ENCODE measurements at places on chromosomes 12 and 14.
A peak's percentile ranks its signal among the peaks of the same experiment; 100 is the strongest.

GRCh38 chr12:68866950-68867349, 59.0 kb downstream of the MDM2 start:
- DNase-seq, result no peak

DNA sequence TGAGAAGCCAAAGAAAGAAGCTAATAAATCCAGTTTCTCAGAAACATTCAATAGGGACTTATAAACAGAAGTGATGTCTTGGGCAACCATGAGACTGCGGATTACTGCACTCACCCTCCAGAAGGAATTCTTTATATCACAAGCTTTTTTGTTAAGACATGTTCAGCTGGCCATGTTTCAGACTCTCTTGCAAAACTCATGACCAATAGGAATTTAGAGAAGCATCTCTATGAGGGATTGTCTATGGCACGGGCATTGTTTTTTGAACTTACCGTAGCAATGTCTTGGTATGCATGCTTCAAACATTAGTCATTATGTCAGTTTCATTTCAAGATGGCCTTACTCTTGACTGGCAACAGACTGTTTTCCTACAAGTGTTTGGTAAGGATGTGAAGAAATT, 15.5 kb upstream of the ZNF268 start:
- no peak for DNase-seq

DNA sequence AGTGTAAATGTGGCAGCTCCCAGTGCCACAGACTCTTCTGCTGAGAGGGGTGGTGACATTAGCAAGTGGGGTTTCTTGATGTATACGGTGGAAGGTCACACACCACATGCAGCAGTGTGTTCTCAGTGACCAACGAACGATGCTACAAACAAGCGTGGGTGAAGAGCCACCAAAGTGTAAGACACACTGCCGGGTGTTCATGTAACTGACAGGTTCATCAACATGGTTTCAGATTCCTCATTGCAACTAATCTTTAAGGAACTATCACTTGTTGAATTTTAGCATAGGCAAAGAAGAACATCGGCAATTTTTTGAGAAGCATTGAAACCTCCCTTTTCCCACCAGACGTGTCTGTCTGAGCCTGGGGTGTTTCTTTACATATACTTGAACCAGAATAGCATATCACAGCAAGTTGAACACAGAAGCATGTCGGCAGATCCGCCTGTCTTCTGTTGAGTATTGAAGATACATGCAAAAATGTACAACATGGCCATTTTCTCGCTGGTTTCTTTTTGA, 58.8 kb downstream of the PPP2R5C start:
- no peak for DNase-seq

DNA sequence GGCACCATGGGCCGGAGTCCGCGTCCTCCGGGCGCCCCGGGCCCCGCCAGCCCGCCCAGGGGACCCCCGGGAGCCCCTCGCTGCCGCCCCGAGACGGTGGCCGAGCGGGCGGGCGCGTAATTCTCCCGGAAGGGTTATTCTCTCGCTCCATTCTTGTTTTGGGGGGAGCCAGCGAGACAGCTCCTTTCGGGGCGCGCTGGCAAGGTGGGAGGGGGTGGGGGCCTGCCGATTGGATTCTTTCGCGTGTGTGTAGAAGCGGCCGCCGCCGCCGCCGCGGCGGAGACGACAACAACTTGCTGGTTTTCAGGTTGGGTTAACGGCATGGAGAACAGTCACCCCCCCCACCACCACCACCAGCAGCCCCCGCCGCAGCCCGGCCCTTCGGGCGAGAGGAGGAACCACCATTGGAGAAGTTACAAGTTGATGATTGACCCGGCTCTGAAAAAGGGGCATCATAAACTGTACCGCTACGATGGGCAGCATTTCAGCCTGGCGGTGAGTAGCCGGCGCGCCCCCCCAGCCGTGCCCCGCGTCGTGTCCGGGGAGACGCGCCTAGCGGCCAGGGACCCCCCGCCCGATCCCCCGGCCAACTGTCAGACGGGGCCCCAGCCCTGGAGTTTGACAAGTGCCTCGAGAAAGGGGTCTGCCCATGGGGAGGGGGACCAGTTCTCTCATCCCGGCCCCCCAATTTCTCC, 755 bp downstream of the SETD1B start:
- no peak for DNase-seq

GRCh38 chr12:164207-164606, 49.8 kb downstream of the SLC6A12 start:
- no peak for DNase-seq

GRCh38 chr14:103748534-103748857, 32.9 kb downstream of the ZFYVE21 start:
- DNase-seq, result no peak

DNA sequence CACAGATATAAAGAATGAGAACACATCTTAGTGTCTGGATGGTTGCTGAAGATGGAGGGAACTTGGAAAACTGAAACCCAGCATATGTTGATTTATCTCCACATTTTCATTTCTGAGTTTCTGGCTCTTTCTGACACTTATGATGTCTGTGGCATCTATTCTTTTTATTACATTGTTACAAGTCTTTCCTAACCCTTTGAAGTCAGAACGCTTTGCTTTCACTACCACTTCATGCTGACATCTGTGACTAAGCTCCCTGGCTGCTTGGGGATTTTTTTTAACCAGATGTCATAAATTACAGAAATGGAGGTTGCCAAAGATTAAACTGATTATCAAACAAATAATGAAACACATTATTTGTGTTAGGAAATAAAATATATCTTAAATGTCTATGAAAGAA, 188.7 kb downstream of the KITLG start:
- DNase-seq, result peak; percentile 56

- peak; percentile 44 for DNase-seq
These were observed 841 bp downstream of the CALM1 start for GRCh38 chr14:90397425-90398314.

DNA sequence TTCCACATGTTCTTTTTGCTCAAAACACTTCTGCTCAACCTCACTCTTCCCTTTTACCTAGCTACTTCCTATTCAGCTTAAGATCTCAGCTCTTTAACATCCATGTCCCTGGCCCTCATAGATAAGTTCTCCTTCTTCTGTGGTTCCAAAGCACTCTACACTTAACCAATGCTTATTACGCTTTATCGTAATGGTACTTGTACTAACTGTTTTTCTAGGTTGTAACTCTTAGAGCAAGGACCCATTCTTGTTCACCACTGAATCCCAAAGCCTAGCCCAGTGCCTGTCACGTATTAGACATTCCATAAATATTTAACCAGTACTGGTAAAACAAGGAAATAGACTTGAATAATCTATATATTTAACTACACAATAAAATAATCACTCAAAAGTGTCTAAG, 5.3 kb downstream of the SLC41A2 start:
- peak; percentile 48 for DNase-seq

DNA sequence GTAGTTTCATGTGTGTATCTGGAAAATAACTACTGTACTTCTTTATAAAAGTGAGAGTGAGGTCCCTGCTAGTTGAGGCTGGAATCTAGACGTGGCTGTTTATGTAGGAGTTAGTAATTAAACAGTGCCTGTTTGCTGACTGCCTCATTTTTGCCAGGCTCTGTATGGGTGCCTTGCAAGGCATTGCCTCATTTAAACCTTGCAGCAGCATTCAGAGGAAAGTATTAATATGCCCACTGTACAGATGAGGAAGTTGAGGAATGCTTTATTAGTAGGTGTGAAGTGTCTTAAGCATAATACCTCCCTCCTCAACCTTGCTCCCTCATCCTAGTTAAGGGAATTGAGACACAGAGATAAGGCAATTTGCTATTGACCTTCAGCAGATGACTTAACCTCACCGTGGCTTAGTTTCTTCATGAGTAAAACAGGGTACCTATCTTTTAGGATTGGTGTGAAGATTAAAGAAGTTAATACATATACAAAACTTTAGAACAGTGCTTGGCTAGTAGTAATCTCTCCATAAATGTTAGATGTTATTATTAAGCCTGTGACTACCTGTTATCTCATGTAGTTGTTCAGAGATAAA, 28.7 kb downstream of the PPM1A start:
- no peak for DNase-seq

GRCh38 chr12:29710104-29710503, 73.6 kb downstream of the TMTC1 start:
- no peak for DNase-seq

DNA sequence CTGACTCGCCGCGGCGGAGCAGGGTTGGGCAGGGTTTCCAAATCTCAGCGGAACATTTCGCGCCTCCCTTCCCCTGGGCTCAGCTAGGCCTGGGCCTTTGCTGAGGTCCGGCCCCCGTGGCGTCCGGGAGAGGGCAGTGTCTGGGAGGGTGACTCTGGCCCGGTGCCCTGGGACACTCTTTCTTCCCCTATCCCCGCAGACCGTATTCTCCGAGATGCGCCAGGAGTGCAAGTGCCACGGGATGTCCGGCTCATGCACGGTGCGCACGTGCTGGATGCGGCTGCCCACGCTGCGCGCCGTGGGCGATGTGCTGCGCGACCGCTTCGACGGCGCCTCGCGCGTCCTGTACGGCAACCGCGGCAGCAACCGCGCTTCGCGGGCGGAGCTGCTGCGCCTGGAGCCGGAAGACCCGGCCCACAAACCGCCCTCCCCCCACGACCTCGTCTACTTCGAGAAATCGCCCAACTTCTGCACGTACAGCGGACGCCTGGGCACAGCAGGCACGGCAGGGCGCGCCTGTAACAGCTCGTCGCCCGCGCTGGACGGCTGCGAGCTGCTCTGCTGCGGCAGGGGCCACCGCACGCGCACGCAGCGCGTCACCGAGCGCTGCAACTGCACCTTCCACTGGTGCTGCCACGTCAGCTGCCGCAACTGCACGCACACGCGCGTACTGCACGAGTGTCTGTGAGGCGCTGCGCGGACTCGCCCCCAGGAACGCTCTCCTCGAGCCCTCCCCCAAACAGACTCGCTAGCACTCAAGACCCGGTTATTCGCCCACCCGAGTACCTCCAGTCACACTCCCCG, 3.0 kb downstream of the WNT1 start:
- DNase-seq, result no peak

DNA sequence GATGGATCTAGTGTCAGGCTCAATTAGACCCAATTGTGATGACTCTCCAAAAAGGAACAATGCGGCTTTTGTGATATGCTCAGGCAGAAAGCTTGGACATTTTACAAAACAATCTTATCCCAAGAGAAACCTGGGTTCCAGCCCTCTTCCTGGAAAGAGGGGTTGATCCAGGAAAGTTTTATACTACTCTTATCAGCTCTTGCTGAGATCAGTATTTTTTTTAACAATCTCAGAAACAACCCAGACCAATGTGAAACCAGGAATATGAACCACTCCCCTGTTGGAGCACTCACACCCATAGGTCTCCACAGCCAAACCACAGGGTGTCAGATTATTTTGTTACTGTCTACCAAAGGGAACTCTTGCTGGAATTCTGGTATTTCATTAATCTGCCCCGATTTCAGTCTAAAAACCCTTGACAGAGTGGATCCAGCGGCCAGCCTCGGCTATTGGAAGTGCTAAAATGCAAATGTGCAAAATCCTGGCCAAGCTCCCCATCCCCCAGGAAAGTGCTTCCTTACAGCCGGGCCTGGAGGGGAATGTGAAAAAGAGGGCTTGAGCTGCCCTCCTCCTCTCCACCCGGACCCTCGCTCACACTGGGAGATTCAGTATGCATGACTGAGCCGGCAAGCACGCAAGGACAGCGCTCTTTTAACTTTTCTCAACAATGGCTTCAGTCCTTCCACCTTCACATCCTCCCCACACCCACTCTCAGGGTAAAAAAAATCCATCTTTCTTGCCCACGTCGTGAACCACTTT, 4.0 kb downstream of the FBXL14 start:
- no peak for DNase-seq

DNA sequence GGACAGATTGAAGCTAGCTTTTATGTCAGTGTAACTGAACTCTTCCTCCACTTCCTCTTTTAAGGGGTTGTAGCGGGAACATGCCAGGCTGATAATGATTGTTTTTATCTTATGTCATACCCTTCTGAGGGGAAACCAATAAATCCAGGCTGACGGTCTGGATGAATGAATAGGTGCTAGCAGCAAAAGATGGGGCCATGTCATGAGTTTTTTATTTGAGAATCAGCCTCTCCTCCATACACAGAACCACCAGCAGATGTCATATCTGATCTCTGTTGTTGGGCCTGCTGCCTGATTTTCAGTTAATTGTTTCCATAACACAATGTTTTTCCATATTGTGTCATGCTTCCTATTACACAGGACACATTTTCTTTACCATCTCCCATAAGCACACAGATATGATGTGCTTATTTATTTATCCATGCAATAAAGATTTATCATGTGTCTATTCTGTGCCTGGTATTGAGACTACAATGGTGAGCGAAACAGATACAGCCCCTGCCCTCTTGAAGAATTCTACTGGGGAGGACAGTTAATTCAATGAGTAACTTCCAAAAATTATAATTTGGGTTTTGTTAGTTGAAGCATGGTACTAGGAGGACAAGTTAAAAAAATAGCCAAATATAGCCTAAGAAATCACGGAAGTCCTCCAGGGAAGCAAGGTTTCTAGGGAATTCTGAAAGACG, 33.6 kb upstream of the CRY1 start:
- no peak for DNase-seq

DNA sequence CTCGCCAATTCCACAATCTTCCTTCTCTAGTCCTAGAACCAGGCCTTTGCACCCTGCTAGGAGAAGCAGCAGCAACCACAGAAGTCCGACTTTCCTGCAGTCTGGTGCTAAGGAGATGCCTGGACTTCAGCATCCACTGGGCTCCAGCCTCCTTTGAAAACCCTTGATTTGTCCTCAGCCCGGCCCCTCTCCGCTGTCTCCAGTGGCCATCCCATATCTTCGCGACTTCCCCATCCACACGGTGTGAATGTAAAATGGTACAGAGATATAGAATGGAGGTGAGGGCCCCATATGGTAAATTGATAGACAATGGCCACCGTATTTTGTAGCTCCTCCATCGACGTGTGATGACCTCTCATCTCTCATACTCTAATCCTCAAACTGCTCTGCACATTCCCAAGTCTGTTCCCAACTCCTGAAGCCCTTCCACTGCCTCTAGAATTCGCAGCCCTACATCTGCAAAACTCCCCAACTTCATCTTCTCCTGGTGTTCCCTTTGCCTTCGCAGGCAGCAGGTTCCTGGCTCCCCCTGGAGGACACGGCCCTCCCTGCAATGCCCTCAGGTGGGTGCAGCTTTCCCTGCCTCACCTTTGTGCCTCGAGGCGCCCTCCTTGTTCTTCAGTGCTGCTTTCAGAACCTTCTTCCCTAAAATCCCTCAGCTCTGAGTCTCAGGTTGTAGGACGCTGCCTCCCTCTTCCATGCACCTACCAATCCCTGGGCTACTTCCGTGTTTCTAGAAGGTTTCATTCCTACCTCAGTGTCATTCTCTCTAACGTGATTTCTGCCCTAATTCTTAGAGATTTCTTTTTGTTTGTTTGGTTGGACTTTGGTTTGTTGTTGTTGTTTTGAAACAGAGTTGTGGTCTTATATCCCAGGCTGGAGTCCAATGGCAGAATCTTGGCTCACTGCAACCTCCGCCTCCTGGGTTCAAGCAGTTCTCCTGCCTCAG, 36.7 kb downstream of the TMBIM6 start:
- DNase-seq, result peak; percentile 68

DNA sequence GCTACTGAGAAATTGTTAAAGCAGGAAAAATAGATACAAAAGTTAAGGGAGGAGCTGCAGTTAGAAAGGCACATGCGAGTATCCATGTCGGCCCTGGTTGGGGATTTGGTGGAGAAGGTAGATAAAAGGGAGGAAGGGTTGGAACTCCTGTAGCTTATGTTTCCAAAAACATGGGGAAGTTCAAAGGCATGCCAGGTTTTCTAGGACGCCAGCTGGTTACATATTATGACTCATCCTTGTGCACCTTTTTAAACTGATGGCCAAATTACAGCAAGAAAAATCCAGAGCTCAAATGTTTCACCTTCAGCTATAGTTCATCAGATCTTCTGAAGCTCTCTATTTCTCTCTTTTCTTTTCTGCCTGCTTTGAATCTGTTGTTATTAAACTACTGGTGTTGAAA, 13.2 kb upstream of the MAP4K5 start:
- peak; percentile 11 for DNase-seq
